ENCODE measurements at places on chromosomes 3 and 15.
A peak's percentile ranks its signal among the peaks of the same experiment; 100 is the strongest.

DNA sequence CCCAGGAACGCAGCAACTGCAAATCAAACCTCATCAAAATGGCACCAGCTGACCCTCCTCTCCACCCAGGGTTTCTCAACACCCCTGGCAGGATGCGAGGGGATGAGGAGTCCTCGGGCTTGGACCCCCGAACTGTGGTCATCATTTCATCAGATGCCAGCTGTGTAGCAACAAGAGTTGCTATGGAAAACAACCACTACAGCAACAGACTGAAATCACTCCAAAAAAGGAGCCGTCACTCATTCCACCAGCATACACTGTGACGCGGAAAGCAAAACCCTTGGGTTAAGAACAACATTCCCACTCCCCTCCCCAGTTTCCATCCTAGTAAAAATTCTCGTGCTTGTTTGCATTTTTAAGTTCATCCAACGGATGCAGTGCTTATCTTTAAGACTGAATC lies 40.1 kb downstream of the VGLL4 start:
- DNase-seq, result no peak

DNA sequence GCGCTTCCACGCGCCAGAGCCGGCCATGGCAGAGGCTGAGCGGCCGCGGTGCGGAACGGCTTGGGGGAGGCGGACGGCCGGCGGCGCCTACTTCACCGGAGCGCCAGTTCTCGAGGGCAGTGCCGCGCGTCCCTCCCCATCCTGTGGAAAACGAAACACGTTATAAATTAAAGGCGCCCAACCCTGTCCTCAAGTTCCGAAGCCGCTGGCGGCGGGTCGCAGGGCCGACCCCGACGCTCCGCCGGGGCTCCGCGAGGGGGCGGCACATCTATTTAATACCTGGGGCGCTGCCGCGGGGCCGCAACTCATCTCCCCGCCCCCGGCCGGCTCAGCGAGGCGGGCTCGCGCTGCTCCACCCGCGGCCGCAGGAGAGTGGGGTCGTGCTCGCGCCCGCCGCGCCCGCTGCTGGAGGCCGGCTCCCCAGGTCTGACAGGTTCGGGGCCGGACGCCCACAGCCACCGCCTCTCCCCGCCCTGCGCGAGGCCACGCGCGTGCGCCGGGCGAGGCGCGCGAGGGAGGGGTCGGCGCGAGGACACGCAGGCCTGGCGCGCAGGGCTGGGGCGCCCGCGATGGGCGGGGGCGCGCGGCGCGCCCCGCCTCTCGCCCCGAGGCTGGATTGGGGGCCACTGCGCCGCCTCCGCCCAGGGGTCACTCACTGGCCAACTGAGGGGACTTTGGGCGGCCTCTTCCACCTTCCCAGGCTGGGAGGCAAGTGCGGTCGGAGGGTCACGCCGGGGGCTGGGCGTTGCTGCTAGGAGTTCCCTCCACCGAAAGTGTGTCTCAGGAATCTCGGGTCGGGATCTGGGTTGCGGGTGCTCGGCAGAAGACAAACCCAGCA lies at the start of gene SLC30A4:
SLC30A4 (minus strand) TSS at position 428 of the 838 bp plus-strand sequence; CDS start at position 27, 401 bp downstream.
- DNase-seq, result no peak

DNA sequence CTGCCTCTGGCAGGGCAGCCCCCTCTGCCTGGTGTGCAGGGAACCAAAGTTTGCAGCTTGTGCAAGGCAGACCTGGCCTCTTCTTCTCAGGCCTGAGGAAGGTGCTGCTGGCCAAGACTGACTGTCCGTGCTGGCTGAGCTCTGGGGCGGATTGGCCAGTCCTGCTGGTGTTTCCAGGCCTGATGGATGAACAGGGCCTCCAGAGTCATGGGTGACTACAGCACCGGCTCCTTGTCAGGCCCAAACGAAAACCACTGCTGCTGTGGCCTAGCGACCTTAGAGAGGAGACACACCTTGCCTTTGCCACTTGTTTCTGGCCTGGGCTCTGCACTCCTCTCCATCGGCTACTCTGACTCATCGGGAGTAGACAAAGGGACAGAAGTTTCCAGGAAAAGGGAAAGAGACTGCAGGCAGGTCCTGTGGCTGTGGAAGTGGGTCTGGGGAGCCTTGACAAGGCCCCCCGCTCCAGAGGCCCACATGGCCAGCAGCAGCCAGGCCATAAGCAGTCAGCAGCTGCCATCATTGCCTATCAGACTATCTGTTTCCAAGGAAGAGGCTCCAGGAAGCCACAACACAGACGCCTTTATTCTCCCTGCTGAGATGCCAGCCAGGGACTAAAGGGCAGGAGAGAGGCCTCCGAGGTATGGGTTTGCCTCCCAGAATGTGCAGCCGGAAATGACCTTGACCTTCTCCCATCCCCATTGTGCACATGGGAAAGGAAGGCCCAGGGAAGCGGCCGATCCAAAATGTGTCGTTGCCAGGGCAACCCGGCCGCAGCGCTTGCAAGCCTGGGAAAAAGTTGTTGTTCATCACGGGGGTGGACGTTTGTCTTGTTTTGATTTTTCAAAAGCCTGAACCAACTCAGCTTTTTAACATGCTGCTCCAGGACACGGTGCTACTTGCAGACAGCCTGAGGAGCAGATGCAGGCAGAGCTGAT lies 160.5 kb downstream of the CHSY1 start:
- DNase-seq, result no peak

GRCh38 chr3:179036626-179037300 lies 34.8 kb downstream of the ZMAT3 start:
- no peak for DNase-seq

DNA sequence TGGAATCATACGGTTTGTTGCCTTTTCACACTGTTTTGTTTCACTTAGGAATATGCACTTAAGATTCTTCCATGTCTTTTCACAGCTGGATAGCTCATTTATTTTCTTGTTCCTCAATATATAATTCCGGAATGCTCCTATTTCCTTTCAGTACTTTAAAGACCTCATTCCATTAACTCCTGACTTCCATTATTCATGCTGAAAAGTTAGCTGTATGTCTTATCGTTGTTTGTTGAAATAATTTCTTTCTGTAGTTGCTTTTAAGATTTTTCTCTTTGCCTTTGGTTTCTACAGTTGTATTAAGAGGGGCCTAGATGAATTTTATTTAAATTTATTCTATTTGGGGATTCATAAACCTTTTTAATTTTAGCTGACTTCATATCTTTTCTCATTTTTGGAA lies 122.2 kb downstream of the ANXA2 start:
- no peak for DNase-seq

GRCh38 chr15:27361438-27361837 lies 390.5 kb downstream of the GABRG3 start:
- no peak for DNase-seq

- no peak for DNase-seq
These were observed 29.4 kb upstream of the LDHAL6B start for GRCh38 chr15:59177317-59177660.

DNA sequence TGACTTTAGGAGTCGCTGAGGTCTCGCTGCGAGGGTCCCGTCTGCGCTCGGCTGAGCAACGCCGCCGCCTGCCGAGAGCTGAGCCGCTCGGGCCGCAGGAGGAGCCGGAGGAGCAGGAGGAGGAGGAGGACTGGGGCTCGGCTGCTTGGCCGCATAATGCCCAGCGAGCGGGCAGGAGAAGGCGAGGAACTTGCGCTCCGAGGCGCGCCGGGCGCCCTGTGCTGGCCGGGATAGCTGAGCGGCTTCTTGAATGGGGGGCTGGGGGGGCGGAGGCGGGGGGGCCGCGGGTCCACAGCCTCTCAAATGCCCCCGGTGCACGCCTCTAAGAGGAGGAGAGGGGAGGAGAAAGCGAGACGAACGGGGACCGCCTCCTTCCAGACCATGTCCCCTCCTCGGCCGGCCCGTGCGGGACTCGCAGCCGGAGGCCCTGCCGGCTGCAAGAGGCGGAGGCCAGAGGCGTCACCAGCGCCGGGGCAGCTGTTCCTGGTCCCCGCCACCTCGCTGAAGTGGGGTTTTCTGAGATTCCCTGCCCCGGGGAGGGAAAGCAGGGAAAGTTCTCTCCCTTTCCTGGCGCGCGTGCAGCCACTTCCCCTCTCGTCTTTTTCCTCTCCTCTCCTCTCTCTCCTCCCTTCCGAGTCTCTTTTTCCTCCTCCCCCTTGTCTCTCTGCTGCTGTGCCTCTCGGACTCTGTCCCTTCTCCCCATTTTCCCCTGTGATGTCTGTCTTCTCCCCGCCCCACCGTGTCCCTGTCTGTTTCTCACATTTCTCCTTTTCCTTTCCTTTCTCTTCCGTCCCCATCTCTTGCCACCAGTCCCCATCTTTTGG lies at the start of gene ADAMTS9:
ADAMTS9 (minus strand) TSS at position 220 of the 824 bp plus-strand sequence. CDS start 343 bp downstream, outside the sequence.
- peak; percentile 19 for DNase-seq

- no peak for DNase-seq
These were observed 946.9 kb downstream of the EPHA3 start for GRCh38 chr3:90054311-90054710.

GRCh38 chr15:74626752-74627692 lies 11.4 kb downstream of the CLK3 start:
- no peak for DNase-seq

- no peak for DNase-seq
These were observed 109.8 kb upstream of the MANF start for GRCh38 chr3:51275111-51275805.

DNA sequence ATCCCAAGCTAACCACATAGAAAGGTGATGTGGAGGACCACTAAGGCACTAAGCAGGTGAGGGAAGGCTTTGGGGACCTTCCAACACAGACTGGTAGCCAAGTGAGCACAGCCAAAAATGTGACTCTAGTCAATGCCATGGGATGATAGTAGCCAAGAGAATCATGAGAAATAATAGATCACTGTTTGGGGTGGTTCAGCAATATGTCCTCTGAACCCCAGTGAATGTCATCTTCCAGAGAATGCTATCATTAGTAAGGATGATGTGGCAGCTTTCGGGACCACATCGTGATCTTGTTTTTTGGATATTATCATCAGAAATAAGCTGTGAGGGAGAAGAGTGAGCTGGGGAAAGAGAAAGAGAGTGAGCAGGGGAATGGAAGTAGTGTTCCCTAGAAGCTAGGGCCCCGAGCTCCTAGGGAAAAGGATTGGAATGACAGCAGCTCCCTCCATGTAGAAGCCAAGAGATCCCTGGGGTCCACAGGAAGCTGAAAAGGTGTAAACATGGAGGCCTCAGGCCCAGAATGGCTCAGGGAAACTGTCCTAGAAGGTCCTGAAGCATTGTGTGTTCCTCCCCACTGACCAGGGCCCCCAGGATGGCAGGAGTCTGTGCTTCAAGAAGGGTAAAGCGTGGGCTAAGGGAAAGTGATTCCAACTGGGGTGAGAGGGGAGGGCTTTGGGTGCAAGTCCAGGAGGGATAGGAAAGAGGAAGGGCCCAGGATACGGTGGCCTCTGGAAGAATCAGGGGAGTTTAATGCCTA lies 56.6 kb upstream of the KLF13 start:
- DNase-seq, result no peak

DNA sequence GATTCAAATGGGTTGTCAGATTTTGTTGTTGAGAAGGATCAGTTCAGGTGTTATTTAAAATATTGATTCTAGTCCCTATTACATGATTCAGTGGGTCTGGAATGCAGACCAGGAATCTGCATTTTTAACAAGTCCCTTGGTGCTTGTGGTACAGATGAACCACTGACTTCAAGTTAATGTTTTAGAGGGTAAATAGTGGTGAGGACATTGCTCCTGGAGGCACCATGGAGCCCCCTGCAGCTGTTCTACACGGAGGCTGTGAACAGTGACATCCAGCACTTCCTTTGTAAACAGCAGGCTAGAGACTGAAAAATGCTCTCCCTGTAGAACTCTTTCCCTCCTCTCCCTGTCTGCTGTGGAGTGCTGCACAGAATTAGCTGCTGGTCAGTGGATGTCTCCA lies 4.8 kb upstream of the FSIP1 start:
- no peak for DNase-seq

- DNase-seq, result no peak
These were observed 31.6 kb downstream of the TIPARP start for GRCh38 chr3:156705761-156706616.

- DNase-seq, result no peak
These were observed 56.7 kb upstream of the TSEN2 start for GRCh38 chr3:12427551-12427950.

DNA sequence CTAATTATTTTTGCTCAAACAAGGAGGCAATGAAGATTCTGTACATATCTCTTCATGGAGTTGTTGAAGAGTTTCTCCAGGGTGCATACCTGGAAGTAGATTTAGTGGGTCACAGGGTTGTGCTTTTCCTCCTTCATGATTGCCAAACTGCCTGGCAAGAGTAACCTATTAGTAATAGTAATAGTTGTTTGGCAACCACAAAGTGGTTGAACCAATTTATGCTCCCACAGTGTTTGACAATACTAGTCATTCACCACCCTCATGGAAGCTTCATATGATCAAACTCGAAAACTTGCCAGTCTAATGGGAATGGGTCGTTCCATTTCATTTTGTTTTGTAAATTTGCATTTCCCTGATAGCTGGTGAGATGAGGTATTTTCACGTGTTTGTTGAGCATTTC lies 57.8 kb downstream of the TLE3 start:
- DNase-seq, result no peak

- no peak for DNase-seq
These were observed 213.8 kb upstream of the C2CD4B start for GRCh38 chr15:62378772-62379498.

DNA sequence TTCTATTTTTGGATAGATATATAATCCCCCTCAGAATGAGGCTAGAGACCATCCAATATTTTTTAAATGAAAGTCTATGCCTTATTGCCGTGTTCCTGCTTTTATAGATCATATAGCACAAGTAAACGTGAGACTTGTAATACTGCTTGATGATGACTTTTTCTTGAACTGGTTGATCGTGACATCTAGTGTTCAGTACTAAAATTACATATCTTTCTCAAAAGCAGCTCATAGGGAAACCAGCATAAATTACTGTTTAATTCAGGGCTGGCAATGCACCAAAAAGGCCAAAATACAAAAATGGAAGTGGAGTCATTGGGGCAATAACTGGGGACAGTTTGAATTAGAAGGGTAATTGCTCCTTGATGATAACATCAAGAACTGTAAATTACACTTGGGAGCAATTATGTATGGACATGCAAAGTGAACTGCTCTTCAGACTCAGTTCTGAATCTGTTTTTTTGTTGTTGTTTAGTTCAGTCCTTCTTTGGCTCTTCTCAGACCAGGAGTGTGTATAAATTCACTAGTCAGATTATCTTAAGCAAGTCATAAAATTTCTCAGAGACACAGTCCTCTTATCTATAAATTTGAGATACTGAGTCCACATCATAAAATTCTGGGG lies 325.3 kb downstream of the THSD4 start:
- DNase-seq, result no peak

DNA sequence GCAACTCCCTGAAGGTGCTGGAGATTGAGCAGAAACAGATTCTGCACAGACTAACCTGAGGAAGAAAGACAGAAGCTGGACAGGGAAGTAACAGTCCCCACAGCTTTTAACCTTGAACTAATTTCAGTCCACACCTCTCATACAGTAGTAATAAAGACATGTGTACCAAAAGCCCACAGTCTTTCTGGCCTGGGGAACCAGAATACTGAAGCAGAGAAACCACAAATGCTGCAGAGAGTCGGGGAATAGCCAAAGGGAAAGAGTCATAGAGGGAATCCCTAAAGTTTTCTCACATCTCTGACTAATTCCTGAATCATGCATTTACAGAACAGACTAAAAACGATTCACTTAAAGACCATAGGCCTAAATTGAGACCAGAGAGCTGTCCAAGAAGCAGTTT lies 503.4 kb upstream of the NECTIN3 start:
- peak; percentile 90 for DNase-seq

- no peak for DNase-seq
These were observed 92.3 kb upstream of the FHIT start for GRCh38 chr3:61343543-61343942.

- DNase-seq, result no peak
These were observed 99.6 kb downstream of the PGPEP1L start for GRCh38 chr15:98907927-98908471.

GRCh38 chr15:32855942-32856341 lies 138.1 kb downstream of the GREM1 start:
- DNase-seq, result peak; percentile 92

Measured in foreskin keratinocyte (primary cell).